ENCODE measurements at places on chromosomes 16 and 17.

GRCh38 chr17:73901661-73902415, 257.6 kb upstream of the SDK2 start:
- no peak for DNase-seq

- DNase-seq = no peak
Observed at GRCh38 chr17:52831536-52831935, 673.0 kb upstream of the CA10 start.

- DNase-seq = no peak
Observed at GRCh38 chr17:10200016-10200415, 1.6 kb upstream of the GAS7 start.

GRCh38 chr17:70238646-70239045, 69.3 kb downstream of the KCNJ2 start:
- no peak for DNase-seq

DNA sequence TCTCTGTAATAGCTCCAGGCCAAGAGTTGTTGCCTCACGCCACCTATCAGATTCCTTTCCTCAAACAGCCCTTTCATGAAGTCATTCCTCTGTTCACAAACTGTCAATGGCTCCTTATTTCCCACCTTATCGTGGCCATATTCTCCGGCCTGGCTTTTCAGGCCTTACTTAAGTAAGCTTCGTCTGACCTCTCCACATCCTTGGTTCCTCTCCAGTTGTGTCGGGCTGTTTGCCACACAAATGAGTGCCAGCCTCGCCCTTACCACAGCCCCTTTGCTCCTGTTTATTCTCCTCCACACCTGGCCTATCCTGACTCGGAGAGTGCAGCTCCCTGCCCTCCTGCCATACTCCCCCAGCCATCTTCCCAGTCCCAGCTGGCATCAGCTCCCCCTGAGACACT, 2.0 kb downstream of the TP53I13 start:
- DNase-seq = no peak

GRCh38 chr16:26717826-26718225, 348.9 kb upstream of the C16orf82 start:
- DNase-seq = no peak

DNA sequence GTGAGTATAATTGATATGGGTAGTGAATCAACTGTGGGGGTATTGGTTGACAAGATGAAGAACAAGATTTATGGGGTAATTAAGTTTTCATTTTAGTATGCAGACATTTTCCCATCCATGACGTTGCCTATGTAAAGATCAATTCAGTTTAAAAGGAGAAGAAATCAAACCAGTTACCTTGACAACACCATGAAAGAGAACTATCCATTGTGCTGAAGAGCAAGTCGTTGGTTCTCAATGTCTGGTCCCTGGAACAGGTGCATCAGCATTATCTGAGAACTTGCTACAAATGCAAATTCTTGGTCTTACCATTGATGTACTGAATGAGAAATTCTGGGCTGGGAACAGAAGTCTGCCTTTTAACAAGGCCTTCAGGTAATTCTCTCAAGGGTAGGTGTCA, 801 bp upstream of the OR4D2 start:
- no peak for DNase-seq

GRCh38 chr17:61091096-61091495, 308.5 kb upstream of the TBX2 start:
- DNase-seq = no peak

DNA sequence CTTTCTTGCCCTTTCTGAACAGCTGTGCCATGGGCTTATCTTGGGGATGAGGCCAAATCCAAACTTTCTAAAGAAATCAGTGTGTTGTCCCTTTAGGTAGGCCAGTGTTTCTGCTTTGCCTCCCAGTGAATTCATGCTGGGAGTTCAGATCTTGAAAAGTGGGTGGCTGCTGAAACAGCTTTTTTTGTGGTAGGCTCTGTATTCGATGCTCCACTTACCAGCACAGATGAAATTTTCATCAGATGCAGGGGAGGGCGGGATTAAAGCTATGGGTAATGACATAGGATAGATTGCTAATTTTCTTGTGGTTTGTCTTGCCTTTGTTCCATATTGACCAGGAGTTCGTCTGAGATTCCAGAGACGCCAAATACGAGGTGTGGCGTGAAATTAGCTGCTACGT, 2.8 kb downstream of the SOCS7 start:
- DNase-seq = no peak

GRCh38 chr16:5040451-5040850, 6.7 kb upstream of the NAGPA start:
- DNase-seq = no peak

DNA sequence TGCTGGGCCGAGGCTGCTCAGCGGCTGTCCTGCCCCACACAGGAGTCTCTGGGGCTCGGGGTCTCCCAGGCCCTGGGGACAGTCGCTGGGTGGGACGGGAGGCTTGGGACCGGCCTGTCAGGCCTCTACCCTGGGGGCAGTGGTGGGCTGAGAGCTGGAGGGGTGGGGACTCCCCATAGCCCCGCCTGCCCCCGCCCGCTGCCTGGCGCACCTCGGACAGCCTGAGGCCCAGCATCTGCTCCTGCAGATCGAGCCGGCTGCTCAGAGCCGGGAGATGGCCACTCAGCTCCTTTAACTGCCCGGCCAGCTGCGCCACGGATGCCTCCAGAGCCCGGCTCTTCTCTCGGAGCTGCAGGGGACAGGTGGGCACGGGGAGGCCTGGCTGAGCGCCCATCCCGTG, 6.7 kb downstream of the PERCC1 start:
- no peak for DNase-seq

DNA sequence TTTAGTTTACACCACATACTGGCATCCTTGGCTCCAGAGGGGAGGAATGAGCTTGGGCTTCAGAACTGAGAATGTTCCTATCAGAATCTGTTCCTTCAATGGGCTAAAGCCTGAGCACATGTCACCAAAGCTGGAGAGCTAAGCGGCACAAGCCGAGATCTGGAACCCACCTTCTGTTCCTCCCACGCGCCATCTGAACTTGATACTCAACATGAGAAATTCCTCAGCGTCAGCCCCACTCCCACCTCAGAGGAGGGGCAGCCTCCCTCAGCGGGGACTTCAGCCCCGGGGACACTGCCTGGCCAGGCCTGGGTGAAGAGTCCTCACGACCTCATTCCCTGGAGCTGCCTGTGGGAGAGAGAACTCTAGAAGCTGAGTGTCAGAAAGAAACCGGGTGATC, 22.8 kb upstream of the SLC47A1 start:
- no peak for DNase-seq

DNA sequence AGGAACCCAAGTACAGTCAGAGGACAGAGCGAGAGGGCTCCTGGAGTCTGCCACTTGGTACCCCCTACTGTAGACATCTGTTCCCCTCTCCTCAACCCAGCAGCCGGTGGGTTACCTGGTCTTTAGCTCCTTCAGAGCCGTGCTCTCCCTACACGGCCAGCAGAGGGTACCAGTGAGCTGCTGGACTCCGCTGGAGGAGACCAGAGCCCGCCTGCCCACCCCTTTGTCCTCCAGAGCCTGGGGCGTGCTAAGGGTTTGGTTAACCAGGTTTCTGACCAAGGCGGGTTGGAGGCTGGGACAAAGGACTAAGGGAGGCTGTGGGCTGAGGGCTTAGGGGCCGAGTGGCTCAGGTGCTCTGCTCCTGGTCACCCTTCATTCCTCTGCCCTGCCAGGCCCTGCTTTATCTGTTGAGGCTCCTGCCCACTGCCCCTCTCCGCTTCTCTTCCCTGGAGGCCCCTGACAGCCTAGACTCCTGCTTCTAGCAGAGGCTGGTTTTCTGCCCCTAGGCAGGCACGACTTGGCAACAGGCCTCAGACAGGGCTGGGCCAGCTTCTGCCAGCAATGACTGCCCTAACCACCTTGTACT, 2.7 kb upstream of the HSD11B2 start:
- DNase-seq = peak; percentile 48

- no peak for DNase-seq
Observed at GRCh38 chr16:85908444-85908843, 9.5 kb downstream of the IRF8 start.

DNA sequence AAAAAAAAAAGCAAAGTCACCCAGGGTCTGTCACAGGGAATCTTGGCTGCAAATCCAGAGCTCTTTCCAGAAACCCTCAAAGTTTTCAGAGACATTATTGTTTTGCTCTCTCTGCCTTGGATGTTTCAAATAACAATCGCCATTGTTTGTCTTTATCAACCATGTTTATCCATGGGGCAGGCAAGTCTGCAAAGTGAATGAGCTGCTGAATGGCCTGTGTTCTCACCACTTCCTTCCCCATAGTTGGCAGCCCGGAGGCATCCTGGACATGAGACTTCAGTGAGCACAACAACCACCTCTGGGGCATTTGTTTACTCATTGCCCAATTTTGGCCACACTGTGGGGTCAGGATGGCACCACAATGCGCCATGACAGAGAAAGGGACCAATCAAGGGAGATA, 53.1 kb upstream of the USP7 start:
- no peak for DNase-seq

DNA sequence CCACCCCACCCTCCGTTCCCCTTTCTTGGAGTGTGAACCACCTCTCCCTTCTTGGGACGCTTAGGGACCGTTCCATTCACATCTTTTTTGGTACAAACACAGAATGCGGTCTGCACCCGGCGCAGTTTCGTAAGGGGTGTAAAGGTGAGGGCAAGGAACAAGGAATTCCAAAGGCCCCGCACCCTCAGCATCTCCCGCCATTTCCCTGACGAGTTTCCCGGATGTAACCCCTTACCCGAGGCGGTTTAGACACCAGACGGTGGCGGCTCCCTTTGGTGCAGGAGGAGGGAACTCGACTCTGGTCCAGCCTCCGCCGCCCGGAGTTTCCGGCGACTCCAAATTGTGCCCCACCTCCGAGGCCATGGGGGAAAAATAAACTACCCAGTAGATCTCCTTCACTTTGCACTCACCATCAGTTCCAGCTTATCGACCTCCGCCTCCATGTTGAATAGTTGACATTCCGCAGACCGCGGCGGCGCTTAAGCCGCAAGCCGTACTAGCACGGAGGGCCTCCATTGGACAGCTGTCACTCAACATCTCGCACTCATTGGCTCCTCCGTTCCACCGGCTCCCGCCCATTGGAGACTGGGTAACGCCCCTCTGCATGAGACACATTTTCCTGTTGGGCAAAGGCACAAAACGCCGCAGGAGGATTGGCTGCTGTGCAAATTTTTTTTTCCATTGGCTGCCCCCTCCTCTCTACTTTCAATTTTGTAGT, at the start of gene SKA2:
Gene SKA2, minus strand, starts transcription at position 466 of the 718 bp plus-strand sequence. Its CDS starts 23 bp downstream, at position 443.
- no peak for DNase-seq
